Hematopoietic multipotent progenitor cell treated with erythropoietin and hydrocortisone succinate and interleukin-3 and kit ligand, for 15 days (in vitro differentiated cells): ENCODE measurements at places on chromosomes 3 and 15.

DNA sequence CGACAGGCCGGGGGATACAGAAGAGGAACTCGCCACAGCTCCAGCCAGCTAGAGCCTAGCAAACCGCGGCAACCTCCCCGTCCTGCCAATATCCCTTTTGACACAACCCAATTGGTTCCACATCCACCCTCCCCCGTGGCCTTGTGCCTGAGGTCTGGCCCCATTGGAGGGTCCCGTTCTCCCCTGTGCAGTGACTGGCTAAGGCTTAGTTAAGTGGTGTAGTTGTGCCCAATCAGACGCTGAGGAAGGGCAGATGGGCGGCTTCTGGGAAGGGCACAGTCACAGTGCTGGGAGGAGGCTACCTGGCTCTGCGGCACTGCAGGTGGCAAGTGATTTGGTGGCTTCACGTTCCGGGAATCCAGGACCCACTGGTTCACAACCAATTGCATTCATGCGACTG, 78.6 kb downstream of the SNRK start:
- no peak for DNase-seq

- no peak for DNase-seq
These were observed 31.7 kb downstream of the ADPGK start for GRCh38 chr15:72751751-72752455.

GRCh38 chr15:68081869-68082505, 27.9 kb downstream of the PIAS1 start:
- no peak for DNase-seq

- DNase-seq: no peak
These were observed 21.0 kb upstream of the TMEM45A start for GRCh38 chr3:100471444-100471843.

DNA sequence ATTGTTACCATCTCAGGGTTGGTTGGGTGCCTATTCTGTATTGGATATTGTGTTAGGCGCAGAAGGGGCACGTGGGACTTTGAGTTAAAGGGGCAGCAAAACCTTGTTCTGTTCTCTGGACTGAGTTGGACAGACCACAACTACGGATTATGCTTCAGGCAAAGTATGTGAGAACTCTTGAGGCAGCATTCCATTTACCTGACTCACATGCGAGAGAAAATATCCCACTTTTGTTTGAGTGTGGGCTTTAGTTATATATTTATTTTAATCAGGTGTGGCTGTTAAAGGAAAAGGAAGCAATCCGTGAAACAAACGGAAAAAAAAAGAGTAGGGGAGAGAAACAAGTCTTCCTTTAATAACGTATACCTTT, 627 bp upstream of the PLS1 start:
- DNase-seq: no peak

DNA sequence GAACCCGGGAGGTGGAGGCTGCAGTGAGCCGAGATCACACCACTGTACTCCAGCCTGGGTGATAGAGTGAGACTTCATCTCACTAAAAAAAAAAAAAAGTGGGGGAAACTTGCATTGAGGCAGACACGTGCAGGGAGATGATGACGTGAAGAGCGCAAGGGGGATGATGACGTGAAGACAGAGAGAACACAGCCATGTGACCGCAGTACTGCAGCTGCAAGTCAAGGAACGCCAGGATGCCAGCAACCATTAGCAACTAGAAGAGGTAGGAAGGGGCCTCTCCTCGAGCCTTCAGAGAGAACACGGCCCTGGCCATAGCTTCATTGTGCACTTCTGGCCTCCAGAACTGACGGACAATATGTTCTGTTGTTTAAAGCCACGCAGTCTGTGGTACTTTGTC, 28.3 kb downstream of the RFT1 start:
- no peak for DNase-seq

- DNase-seq: no peak
These were observed 200.9 kb upstream of the CTDSPL start for GRCh38 chr3:37660782-37661181.

GRCh38 chr3:181976526-181976925, 264.8 kb downstream of the SOX2 start:
- no peak for DNase-seq

GRCh38 chr3:157088601-157089454, 71.1 kb downstream of the CCNL1 start:
- DNase-seq: peak; percentile 68

GRCh38 chr3:165406425-165406824, 210.2 kb upstream of the SLITRK3 start:
- no peak for DNase-seq

DNA sequence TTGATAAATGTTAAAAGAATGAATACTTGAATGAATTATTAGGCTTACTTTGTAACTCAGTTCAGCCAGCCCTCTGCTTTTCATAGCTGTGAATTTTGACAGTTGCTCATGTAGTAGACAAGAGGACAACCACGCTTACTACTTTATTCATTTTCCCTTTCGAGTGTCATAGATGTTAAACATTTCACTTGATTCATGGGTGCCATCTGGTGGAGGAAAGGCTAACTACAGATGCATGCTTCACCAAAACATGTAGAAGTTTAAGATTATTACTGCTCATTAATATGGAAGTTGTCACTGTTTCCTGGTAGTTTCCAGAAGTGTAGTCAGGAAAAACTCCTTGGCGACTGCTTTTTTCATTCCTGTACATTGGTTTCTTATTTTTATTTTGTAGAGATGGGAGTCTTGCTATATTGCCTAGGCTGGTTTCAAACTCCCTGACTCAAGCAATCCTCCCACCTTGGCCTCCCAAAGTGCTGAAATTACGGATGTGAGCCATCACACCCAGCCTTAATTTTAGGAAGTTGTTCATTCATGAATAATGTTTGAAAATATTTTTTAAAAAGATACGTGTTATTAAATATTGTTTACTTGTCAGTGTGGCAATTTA, 163.2 kb downstream of the B3GALNT1 start:
- DNase-seq: peak; percentile 68

DNA sequence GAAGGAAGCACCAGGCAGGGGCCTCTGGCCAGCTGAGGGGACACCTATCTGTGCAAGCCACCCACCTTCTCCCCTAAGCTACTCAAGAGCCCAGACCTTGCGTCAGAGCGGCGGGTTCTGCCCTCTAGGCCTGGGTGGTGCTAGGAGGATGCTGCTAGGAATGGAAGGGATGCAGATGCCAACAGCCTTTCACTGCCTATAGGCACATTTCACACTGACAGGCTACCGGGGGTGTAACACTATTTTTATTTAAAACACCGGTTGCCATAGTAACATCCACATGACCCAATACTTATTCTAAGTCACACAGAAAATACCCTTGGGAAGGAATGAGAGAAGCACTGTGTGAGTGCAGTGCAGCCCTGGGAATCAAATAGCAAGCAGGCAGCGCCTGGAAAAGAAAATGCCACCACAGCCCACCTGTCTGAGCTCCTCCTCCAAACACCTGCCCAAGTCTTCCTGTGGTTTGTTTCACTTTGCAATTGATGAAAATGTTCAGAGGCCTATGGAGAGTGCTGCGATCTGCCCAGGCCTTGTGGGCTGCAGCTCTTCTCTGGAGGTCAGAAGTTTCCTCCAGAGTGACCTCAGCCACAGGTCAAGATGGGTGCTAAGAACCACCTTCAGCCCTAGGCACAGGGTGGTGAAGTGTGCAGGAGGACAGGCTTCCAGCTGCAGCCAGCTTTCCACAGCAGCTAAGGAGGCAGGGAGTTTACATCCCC, 113.5 kb upstream of the TOPAZ1 start:
- no peak for DNase-seq

DNA sequence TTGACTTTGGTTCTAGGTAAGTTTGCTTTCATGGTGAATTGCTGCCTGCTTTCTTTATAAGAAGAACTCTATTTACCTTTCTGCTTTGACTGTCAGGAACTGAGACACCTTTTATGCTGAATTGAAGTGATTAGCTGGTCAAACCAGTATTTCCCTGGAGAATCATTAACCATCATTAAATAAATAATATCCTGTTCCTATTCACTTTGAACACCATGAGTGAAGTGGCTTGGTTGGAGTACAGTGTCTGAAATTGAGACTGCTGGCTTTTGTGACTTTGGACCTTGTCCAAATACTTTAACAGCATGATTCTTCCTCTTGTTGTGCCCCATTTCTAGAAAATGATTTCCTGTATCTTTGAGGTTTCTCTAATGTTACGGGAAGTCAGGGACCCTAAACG, 5.6 kb upstream of the TMEM62 start:
- no peak for DNase-seq
